ENCODE measurements at places on chromosomes 5 and 9.

GRCh38 chr5:119386596-119387344 is 31.0 kb downstream of the TNFAIP8 start:
- no peak for DNase-seq

GRCh38 chr5:107792940-107793339 is 122.2 kb upstream of the EFNA5 start:
- DNase-seq = no peak

DNA sequence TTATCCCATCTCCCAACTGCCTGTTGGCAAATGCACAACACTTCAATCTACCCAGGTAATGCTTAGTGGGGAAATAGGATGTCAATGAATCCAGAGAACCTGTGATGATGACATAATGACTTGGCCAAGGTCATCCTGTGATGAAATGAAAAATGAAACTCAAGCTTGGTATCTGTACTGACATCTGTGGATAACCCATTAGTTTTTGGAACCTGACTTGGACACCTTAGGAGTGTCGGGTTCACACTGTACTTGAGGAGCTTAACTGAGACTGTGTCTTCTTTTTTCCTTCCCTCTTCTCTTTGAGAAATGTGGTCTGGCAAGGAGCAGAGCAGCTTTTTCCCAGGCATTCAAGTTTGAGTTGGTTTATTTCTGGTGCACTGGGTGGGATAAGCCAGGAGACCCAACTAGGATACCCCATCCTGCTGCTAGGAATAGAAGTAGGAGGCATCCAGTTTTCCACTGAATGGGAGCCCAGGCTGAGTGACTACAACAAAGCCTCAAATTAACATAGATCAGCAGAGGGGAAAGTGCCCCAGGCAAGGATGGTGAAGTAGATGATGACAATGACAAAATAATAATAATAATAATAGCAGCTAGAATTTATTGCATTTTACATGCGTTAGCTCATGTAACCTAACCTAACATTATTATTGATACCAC is 72.1 kb downstream of the ADRB2 start:
- DNase-seq = no peak

DNA sequence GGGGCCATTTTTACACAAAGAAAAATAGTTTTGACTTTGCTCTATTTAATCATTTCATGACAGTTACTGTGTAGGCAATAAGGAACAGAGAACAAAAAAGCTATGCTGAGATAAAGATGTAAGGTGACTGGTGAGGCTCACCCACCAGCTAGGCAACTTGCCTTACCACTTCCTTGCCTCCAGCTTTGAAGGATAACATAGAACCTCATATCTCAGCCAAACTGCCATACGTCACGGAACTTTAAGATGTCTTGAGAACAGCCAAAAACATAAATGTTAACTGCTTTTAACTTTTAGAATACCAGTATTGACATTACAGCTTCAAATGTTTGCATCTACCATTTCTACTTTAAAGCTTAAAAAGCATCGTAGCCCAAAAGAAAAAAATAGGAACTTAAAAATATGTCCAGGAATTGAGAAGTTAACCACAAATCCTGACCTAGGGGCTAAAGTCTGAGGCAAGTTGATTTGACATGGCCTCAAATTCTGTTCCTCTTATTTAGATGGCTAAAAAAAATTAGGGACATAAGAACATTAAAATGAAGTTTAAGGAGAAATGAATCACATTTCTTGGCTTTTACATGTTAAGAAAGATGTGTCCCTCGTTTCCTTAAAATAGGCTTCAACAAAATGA is 7.7 kb upstream of the GCNT4 start:
- DNase-seq = no peak

GRCh38 chr5:141778683-141779082 is 96.7 kb upstream of the ARAP3 start:
- no peak for DNase-seq

GRCh38 chr5:83688281-83688680 is 32.4 kb downstream of the HAPLN1 start:
- no peak for DNase-seq

GRCh38 chr5:43312699-43313034 is 545 bp downstream of the HMGCS1 start:
- DNase-seq = no peak

DNA sequence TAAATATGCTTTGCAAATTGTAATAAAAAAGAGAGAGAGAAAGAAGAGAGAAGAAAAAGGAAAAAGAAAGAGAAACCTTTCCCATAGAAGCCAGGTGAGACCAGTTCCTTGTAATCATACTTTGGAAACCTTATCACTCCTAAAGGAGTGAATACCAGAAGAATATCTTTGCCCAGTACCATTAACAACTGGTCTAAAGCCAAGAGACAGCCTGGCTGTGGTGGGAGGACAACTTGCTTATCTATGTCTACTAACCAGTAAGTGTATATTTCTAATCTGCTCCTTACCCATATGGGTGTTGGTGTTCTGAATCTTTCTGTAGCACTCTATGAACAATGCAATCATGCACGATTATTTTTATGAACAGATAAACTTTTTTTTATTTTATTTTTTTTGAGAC is 10.5 kb upstream of the TXN start:
- no peak for DNase-seq

- DNase-seq = no peak
Observed at GRCh38 chr9:10704720-10705119, 91.9 kb upstream of the PTPRD start.

DNA sequence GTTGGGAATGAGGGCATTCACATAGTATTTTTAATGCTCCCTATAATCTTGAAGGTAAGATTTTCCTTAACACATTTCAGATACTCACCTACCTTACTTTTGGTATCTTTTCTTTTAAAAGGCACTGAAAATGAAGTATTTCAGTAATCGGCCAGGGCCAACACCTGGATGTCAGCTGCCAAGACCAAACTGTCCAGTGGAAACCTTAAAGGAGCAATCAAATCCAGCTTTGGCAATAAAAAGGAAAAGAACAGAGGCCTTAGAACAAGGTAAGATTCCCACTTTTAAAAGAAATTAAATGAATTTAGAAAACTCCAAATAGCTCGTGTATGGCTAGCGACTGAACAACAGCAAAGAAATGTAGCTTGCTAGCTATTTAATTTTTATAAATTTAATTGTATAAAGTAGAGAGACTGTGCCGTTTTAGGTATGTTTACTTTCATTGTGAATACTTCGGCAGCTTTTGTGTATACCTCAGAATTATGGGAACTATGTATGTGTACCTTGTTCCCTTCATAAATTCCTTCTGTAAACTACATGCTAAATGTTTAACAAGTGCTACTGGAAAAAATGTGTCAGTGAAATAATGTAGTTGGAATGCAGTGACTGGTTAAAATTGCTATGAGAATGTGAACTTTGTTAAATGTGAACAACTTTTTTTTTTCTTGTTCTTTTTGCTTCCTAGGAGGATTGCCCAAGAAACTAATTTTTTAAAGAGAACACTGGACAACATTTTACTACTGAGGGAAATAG is 41.9 kb downstream of the CDK7 start:
- DNase-seq = no peak

DNA sequence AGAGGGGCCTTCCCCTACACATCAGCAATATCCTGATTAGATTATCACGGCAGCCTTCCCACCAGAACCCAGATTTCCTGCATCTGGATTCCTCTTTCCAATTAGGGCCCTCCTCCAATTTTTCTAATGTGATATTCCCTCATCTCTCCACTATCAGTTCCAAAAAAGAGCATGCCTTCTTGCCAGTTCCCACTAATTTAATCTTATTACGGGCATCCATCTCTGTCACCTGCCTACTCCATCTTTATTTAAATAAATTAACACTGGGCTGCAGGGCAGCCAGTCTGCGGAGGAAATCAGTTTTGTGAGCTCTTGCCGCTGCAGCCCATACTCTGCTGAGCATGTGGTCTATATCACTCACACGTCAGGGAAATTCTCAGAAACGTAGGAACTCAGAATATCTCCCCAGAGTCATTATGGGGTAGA is 16.6 kb upstream of the FBP2 start:
- no peak for DNase-seq

GRCh38 chr9:130095872-130096271 is 42.2 kb downstream of the GPR107 start:
- no peak for DNase-seq

GRCh38 chr5:173582216-173583111 is 34.0 kb downstream of the BOD1 start:
- DNase-seq = no peak

DNA sequence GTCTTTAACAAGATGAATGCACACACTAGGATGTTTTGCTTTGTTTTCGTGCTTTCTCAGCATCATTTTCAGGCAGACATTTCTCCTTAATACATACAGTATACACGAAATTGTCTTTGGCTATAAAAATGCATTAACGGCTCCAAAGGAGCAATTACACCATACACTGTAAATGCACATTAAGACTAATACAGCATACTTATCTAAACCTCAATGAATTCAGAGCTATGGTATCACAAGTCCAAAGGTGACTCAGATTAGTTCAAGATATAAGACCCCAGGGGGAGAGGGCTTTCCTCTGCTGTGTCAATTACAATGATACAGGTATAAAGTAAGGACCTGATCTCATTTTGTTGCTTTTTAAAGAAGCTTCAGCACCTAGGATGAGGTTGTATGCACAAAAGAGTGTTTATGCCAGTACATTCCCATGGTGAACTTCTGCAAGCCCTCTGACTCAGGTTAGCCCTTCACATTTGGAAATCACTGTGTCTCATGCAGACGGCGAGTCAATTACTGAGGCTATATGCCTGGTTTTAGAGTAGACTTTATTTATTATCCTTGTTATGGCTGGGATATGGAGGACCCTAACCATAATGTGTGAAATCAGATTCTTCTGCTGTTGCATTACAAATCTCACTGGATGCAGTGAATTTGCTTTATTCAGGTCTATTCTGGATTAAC is 233.3 kb downstream of the ZNF608 start:
- DNase-seq = no peak

DNA sequence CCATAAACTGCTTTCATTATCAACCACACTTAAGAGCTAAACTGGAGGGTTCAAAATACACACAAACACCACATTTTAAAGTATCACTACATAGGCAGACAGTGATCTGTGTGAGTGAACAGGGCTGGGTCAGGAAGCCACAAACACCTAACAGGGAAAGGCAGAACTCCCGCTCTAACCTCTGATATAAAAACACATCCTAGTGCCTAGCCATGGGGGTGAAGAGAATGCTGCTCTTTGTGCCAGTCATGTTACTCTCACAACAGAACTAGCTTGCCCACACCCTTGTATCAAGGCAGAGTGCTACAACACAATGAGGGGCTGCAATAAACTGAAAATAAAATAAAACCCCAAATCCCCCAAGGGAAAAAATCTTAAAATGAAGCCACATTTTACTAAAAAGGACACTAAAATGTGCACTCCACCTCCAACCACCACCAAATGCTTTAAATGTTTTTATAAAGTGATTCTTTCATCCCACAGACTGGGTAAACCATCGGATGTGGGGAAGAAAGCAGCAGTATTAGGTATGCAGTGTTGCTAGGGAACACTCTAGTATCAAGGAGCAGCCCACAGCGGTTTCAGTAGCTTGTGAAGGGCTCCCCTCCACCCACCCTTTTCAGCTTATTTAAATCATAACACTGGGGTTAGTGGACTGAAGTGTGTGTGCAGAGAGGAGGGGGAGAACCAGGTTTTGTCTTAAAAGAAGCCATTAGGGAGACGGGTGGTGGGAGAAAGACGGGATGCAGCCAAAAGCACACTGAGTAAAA is 64.5 kb downstream of the TMEM161B start:
- no peak for DNase-seq

DNA sequence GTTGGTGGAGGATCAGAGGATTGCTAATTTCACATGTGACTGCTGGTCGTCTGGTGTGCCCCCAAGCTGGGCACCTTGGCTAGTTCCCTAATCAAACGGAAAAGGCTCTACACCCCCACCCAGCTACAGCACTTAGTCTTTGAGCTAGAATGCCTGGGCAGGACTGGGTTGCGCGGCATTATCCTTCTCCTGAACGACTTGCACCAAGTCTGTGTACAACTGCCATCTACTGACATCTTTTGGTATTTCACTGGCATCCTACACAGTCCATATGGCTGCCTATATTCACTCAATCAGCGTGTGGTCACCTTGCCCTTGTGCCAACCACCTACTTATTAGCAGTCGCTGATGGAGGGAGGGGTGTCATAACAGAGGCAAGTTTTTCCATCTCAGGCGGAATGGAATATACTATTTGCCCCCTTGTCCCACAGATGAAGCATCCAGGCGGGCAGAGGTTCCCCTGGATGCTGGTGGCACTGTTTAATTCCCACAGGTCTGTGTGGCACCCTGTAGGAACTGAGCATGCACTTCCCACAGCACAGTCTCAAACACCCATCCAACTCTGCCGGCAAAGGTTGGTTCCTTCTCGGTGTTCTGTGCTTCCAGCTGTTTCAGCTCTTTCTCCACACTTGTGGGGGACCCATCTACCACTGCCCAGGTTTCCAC is 150.1 kb downstream of the OSTF1 start:
- no peak for DNase-seq

GRCh38 chr9:113315231-113315630 is 12.1 kb upstream of the RNF183 start:
- DNase-seq = no peak

GRCh38 chr9:93232388-93232960 is 48.5 kb downstream of the WNK2 start:
- DNase-seq = no peak

- no peak for DNase-seq
Observed at GRCh38 chr5:5414999-5415398, 7.5 kb upstream of the ICE1 start.

GRCh38 chr5:123659011-123659410 is 147.0 kb downstream of the CSNK1G3 start:
- DNase-seq = no peak

DNA sequence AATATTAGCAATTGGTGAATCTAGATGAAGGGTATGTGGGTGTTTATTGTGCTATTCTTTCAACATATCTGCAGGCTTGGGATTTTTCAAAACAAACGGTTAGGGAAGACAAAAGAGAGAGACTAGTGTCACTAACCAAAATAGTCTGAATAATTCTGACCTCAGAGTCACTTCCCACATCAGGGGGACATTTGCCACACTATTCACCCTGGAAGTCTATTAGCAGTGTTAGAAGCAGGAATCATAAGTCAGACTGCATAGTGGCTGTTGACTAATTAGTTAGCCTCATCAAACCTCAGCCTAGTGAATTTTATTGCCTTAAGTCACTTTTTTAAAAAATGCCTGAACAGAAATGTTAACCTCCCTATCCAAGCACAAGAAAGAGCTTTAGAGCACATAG is 169.2 kb upstream of the RGMB start:
- DNase-seq = no peak

GRCh38 chr9:112531666-112532282 is 45.1 kb downstream of the KIAA1958 start:
- DNase-seq = no peak

DNA sequence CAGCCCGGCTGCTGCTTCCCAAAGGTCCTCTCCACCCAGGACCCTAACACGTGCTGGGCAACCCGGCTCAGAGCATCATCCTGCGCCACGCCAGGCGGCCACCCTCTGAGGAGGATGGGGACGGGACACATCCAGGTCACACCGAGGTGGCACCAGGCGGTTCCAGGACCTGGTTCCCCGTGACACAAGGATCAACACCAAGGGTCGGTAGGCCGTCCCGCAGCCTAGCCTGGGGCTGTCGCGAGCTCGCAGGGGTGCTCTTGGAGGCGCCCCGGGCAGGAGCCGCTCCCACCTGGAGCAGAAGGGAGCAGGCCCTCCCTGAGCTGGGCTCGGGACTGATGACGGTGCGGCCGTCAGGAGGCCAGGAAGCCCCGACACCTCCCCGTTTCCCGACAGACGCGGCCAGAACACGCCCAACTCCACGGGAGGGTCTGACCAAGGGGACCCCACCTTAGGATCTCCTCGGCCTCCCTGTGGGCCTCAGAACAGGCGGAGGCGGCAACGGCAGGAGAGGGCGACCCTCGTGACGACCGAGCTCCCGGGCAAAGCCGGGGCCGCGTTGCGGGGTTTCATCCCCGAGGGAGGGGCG is 6.3 kb downstream of the EXD3 start:
- no peak for DNase-seq

Data from NCI-H2107 (cell line).